ENCODE measurements at places on chromosomes 3 and 15.

DNA sequence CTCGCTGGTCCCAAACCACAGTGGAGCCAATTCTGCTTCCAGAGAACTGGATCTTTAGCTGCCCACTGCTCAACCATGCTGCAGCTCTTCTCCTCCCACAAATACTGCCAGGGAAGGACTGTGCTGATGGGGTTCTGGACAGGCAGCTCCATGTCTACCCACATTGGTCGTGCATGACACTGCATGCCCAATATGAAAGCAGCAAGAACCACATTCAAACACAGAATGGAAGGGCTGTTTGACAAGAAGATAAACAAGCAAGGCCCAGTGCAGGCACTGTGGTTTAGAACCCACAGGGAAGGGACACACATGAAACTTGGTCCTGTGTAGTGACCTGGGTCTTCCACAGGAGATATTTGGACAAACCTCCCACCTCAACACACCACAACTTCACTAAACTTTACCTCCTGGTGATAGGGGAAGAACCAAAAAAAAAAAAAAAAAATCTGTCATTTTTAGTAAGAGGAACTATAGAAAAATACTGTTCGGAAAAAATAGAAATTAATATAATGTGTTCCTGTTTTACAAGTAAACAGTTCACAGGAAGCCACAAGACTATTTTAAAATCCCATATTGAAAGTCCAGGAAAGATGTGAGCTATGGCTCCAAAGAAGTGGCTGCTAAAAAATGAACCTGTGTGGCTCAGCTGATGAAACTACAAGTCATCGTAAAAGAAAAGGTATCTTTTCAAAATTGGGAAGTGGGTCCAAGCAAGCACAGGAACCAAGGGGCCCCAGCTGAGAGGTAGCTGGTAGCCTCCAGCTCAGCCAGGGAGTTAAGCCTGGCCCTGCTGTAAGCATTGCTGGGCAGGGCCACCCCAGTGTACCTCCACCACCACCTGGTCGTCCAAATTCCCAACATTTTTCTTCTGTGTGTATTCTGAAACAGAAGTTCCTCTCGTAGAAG, 77.7 kb upstream of the ACAN start:
- no peaks in the 10 kb centered on the region for H3K36me3 ChIP-seq
- no peak overlapping the region for H3K4me3 ChIP-seq
- no peaks in the 10 kb centered on the region for H3K4me1 ChIP-seq
- no peak for DNase-seq

GRCh38 chr15:82020625-82021394, 25.0 kb downstream of the MEX3B start:
- DNase-seq = no peak
- no peaks in the 10 kb centered on the region for H3K4me1 ChIP-seq
- peaks cover 3% of the 10 kb centered on the region for H3K27me3 ChIP-seq
- no peaks in the 10 kb centered on the region for H3K36me3 ChIP-seq
- no peak overlapping the region for H3K27ac ChIP-seq

DNA sequence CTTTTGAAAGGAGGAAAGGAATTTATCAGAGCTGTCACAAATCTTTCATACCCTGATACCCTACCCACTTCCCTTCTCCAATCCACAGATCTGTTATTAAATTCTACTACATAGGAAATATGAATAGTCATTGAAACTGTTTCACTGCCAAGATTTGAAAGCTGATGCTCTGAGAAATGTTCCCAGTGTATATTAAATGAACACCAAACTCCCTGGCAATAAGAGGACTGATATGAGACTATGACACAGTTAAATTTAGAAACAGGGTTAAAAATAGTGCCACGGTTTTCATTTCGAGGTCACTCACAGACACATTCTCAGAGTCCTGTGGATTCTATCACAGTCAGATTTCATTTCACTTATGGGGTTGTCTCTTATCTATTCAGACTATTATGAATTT, 27.2 kb upstream of the GBE1 start:
- no peaks in the 10 kb centered on the region for H3K27me3 ChIP-seq
- H3K4me1 ChIP-seq = no peaks in the 10 kb centered on the region
- no peaks in the 10 kb centered on the region for H3K36me3 ChIP-seq
- no peak overlapping the region for H3K27ac ChIP-seq

DNA sequence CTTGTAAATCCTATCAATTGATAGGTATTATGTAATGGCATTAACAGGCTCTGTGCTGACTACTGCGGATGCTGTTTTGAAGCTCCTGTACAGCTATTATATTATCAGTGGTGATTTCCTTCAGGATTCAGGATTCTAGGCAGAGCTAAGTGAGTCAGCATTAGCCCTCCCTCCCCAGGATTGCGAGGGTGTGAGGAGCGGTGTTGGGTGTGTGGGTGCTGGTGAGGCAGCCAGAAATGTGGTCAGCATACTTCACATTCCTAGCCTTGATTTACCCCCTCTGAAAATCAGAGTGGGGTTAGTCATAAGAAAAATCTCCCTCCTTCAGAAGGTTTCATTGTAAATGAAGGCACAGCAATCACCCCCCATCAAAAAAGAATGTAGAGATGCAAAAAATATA, 72.5 kb downstream of the SNTN start:
- no peak for DNase-seq
- no peaks in the 10 kb centered on the region for H3K27me3 ChIP-seq
- H3K27ac ChIP-seq = no peak overlapping the region
- H3K4me1 ChIP-seq = no peaks in the 10 kb centered on the region
- H3K4me3 ChIP-seq = no peak overlapping the region
- H3K36me3 ChIP-seq = no peaks in the 10 kb centered on the region

DNA sequence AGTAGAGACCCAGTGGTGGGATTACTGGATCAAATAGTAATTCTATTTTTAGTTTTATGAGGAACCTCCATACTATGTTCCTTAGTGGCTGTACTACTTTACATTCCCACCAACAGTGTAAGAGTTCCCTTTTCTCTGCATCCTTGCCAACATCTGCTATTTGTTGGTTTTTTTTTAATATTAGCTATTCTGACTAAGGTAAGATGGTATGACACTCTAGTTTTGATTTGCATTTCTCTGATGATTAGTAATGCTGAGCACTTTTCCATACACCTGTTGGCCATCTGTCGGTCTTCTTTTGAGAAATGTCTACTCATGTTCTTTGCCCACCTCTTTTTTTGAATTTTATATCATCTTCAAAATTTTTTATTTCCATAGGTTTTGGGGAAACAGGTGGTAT, 34.2 kb upstream of the RAP2B start:
- H3K4me1 ChIP-seq = no peaks in the 10 kb centered on the region
- DNase-seq = no peak
- no peaks in the 10 kb centered on the region for H3K36me3 ChIP-seq
- H3K27me3 ChIP-seq = no peaks in the 10 kb centered on the region
- H3K4me3 ChIP-seq = no peak overlapping the region

- H3K4me1 ChIP-seq = no peaks in the 10 kb centered on the region
- no peak overlapping the region for H3K4me3 ChIP-seq
- DNase-seq = no peak
- no peaks in the 10 kb centered on the region for H3K36me3 ChIP-seq
- no peaks in the 10 kb centered on the region for H3K27me3 ChIP-seq
- H3K27ac ChIP-seq = no peak overlapping the region
Measured at GRCh38 chr3:124429129-124429815, 301.0 kb upstream of the UMPS start.

- no peak overlapping the region for H3K27ac ChIP-seq
- no peaks in the 10 kb centered on the region for H3K4me1 ChIP-seq
- no peak overlapping the region for H3K4me3 ChIP-seq
- no peaks in the 10 kb centered on the region for H3K27me3 ChIP-seq
- no peaks in the 10 kb centered on the region for H3K36me3 ChIP-seq
- no peak for DNase-seq
Measured at GRCh38 chr3:46435081-46435726, 28.1 kb downstream of the CCRL2 start.

DNA sequence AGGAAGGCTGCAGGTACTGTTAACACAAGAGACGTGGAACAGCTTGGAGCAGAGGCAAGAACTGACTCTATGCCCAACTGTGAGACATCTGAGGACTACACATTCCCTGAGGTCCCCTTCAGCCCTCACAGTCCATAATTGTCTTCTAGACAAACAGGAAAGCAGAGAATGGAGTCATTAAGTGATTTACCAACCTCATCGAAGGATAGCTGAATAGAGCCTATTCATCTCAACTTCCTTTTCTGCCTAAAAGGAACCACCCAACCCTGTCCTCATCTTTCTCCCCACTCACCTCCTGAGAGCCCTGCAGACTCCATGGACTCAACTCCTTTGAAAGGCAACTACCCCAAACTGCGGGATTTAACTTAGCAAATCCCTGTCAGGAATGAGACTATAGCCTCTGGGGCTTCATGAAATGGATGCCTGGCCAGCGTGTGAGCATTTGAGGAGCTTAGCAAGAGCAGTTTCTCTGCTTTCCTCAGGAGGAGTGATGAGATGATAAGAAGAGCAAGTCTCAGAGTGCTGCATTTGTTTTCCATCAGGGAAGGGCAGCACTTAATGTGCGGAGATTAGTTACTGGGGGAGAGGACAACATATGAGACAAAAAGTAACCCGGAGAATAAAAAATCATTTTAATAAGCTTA, 61.5 kb upstream of the FILIP1L start:
- no peak for DNase-seq
- H3K4me1 ChIP-seq = no peaks in the 10 kb centered on the region
- no peak overlapping the region for H3K4me3 ChIP-seq
- H3K27ac ChIP-seq = no peak overlapping the region

GRCh38 chr15:29270169-29270955, 740 bp upstream of the NSMCE3 start:
- peaks cover 20% of the 10 kb centered on the region for H3K4me1 ChIP-seq
- H3K36me3 ChIP-seq = no peaks in the 10 kb centered on the region
- peak overlapping the region; percentile 94 for H3K27ac ChIP-seq
- H3K4me3 ChIP-seq = peak overlapping the region; percentile 58
- no peaks in the 10 kb centered on the region for H3K27me3 ChIP-seq

- no peak overlapping the region for H3K4me3 ChIP-seq
- H3K4me1 ChIP-seq = peaks cover 10% of the 10 kb centered on the region
- H3K27me3 ChIP-seq = no peaks in the 10 kb centered on the region
- DNase-seq = no peak
Measured at GRCh38 chr3:138778643-138779042, 56.1 kb downstream of the PIK3CB start.

GRCh38 chr15:83118291-83118827, 10.9 kb downstream of the TM6SF1 start:
- H3K27me3 ChIP-seq = no peaks in the 10 kb centered on the region
- H3K27ac ChIP-seq = no peak overlapping the region
- no peaks in the 10 kb centered on the region for H3K36me3 ChIP-seq
- DNase-seq = no peak
- no peak overlapping the region for H3K4me3 ChIP-seq

- no peaks in the 10 kb centered on the region for H3K27me3 ChIP-seq
- H3K4me1 ChIP-seq = no peaks in the 10 kb centered on the region
- no peak for DNase-seq
Measured at GRCh38 chr15:63655683-63656372, 58.6 kb downstream of the FBXL22 start.

DNA sequence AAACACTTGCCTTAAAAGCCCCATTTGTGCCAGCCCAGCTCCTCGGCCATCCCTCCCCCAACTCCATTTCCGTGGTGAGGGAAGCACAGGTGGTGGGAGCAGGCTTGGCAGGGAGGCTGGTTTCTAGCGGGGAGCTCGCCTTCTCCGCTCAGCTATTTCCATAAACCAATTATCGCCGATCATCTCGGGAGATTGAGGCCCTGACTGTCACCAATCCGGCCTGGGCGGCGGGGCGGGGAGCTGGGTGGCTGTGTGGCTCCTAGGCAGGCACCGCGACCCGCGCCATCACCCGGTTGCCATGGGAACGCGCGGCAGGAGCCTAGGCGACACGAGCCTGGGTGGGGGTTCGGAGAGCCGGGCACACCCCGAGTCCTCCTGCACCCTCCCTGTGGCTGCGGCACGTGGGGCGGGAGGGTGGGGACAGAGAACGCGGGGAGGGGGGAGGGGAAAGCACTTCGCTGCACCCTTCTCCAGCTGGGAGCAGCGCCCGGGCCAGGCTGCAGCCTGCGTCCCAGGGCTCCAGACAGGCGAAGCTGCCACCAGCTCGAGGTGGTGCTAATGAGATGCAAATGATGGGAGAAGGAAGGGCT, 9.3 kb downstream of the CCDC33 start:
- H3K27me3 ChIP-seq = peaks cover 6% of the 10 kb centered on the region
- DNase-seq = no peak
- H3K4me1 ChIP-seq = peaks cover 6% of the 10 kb centered on the region
- H3K4me3 ChIP-seq = no peak overlapping the region
- H3K36me3 ChIP-seq = no peaks in the 10 kb centered on the region
- H3K27ac ChIP-seq = no peak overlapping the region

GRCh38 chr3:197224034-197224444, 74.4 kb downstream of the DLG1 start:
- H3K27ac ChIP-seq = no peak overlapping the region
- no peak overlapping the region for H3K4me3 ChIP-seq
- no peak for DNase-seq
- H3K27me3 ChIP-seq = no peaks in the 10 kb centered on the region
